ENCODE measurements at places on chromosomes 2 and 18.
A peak's percentile ranks its signal among the peaks of the same experiment; 100 is the strongest.

DNA sequence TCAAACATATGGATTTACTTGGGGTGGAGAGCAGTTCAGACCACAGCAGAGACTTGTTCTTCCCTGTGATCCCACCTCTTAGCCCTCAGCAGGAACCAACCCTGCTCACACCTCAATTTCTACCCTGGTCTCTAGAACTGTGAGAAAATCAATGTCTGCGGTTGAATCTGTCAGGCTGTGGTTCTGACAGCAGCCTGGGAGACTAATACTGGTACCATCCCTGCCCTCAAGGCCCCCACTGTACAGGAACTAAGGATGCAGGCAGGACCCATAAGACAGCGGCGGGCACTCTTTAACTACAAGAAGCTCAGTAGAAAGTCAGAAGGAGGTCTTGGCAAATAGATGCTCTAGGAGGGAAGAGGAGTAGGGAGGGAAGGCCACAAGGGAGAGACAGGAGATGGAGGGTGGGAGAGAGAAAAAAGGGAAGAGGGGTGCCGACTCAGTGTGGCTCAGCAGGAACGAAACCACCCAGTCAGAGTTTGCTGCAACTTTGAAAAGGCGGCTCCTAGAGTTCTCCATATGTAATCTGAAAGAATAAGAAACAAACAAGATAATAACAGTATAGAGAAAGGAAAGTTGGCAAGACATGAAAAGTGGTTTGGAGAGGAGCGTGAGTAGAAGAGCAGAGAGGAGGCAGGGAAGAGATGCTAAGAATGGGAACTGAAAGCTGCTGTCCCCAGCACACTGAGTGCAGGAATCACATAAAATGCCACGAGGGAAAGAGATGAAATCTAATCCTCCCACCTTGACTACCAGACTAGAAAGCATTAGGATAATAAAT lies 323.9 kb upstream of the ID2 start:
- DNase-seq: no peak

- peak; percentile 24 for DNase-seq
Measured at GRCh38 chr2:181058378-181059269, 78.2 kb downstream of the UBE2E3 start.

DNA sequence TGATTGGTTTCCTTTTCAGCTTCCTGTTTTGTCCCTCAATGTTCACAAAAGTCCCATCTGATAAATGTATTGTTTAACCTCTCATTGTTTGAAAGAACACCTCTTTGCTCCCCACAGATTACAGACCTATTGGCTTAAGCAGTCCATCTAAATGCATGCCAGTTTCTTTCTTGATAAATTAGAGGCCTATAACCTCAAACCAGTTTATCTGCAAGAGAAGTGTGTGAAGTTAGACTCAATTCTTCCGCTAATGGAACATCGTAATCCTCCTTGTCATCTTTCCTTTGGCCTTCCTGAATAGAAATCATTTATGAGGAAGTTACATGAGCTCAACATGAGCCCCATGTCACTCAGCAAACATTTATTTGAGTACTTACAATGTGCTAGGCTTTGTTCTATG lies 74.0 kb downstream of the FRZB start:
- no peak for DNase-seq

DNA sequence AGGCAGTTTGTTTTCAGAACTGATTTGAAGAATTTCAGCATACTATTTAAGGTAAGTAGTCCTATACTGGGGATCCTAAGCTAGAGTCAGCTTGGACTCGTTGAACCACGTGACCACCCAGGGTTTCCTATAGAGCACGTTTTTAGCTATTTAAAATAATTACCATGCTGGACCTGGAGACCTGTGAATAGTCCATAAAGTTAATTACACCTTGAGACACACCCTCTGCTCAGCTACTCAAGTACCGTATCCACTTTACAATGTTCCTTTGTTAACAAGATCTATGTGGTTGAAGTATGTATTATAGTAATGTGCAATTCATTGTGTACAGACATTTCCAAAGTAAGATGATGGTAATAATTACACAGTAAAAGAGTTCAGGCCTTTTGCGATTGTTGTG lies 67.6 kb downstream of the CRIM1 start:
- no peak for DNase-seq

- no peak for DNase-seq
Measured at GRCh38 chr2:31081492-31081891, 56.7 kb downstream of the GALNT14 start.

DNA sequence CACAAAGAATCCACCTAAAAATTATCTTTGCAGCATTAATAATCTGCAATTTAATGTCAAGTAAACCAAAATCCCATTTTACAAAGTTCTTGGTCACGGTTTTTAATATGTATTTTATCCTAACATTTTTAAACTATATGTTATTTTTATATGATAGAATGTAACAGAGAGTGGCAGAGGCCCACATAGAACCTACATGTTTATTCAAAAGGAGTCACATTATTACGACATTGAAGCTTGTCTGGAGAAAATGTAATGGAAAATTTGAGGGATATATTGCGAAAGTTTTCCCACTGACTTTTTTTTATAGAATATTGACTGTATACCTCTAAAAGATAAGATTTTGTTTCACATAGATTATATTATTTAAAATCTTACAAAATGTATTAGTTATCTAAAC lies 89.7 kb upstream of the COL3A1 start:
- no peak for DNase-seq

- peak; percentile 95 for DNase-seq
Measured at GRCh38 chr18:62522504-62523254, at the start of gene ZCCHC2. TSS of gene ZCCHC2 (plus strand) at chr18:62523025. CDS start at chr18:62523425, 400 bp downstream.

DNA sequence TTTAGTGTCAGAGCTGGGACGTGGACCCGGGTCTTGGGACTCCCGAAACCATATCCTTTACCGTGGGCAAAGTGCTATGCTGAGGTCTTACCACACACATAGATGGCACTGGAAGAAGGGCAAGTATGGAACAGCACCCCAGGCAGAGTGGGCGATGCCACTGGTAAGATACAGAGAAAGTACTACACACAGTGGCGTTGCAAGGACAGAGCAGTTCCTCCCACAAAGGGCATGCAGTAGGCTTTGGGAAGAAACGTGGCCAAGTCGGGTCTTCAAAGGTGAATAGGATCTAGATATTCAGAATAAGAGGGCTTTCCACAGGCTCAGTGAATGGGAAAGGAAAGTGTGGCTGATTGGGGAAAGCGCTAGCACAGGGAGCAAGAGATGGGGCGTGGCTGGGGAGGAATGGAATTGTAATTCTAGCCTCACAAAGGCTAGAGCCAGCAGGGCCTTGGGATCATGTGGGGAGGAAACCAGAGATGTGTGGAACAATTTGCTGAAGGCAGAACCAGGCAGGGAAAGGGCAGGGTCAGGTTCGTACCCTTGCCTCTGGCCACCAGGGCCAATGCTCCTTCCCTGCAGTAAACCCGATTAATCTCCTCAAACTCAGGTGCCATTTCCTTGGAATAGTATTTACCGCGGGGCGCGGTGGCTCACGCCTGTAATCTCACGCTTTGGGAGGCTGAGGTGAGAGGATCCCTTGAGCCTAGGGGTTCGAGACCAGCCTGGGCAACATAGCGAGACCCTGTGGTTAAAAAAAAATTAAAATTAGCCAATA lies 36.0 kb downstream of the PCBP1 start:
- no peak for DNase-seq

DNA sequence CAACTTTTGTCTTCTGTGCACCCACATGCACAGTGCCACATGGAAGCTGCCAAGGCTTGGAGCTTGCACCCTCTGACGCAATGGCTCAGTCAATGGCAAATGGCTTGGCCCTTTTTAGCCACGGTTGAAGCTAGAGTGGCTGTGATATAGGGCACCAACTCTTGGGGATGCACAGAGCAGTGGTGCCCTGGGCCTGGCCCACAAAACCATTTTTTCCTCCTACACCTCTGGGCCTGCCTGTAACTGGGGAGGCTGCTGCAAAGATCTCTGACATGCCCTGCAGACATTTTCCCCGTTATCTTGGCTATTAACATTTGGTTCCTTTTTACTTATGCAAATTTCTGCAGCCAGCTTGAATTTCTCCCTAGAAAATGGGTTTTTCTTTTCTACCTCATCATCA lies 74.9 kb downstream of the ZDBF2 start:
- no peak for DNase-seq

GRCh38 chr2:188902901-188903491 lies 71.2 kb upstream of the COL3A1 start:
- DNase-seq: peak; percentile 35

- DNase-seq: peak; percentile 61
Measured at GRCh38 chr2:10413991-10414451, 34.1 kb downstream of the ODC1 start.

GRCh38 chr2:216285701-216286100 lies 86.6 kb downstream of the MARCHF4 start:
- DNase-seq: no peak

DNA sequence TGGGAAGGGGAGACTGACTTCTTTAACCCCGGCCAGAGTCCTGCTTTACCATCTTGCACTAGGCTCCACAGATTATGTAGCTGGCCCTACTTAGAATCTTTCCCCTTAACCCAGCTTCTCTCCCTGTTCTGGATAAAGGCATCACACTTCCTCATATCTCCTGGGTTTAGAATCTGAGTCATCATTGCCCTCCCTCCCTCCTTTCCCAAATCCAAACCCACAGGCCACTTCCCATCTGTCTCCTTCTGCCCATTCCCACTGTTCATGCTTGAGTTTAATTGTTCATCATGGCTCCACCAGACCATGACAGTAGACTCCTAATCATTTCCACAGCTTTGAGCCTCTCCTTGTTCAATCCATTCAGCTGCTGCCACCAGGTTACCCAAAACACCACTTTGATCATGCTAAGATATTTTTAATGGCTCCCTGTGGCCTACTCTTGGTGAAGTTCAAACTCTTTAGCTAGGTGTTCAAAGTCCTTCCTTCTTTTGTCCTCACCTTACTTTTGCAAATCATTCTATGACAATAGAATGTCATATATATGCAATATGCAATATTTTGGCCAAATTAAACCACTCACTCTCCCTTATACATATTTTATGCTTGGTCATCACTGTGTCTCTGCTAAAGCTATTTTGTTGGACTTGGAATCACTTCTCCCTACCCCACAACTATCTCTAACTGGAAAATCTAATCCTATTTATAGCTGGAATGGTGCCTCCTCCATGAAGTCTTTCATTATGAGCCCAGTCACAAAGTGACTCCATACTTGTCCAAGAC lies 5.5 kb downstream of the PDE11A start:
- DNase-seq: no peak

GRCh38 chr2:861655-862354 lies 88.8 kb upstream of the SNTG2 start:
- no peak for DNase-seq

- no peak for DNase-seq
Measured at GRCh38 chr18:42442656-42443055, 487.6 kb downstream of the PIK3C3 start.

GRCh38 chr2:151899156-151899555 lies 70.9 kb upstream of the ARL5A start:
- DNase-seq: no peak

GRCh38 chr2:136286423-136286822 lies 168.5 kb upstream of the CXCR4 start:
- DNase-seq: no peak

DNA sequence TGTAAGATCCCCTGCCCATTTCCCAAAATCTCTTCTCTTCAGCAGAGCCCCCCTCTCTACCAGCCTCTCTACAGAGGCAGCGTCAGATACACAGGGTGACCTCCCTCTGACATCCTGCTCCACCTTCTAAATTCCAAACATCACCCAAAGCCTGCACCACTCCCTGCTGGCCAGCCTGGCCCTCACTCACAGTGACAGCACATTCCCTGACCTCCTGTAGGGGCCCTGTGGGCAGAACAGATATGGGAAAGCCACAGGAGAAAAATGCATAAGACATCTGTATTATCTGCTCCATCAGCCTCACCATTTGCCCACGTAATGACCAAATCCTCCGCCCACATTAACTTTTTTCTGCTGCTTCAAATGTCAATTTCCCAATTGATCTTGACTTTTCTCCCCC lies 40.6 kb downstream of the TRABD2A start:
- no peak for DNase-seq

GRCh38 chr2:85531589-85531988 lies 7.4 kb upstream of the MAT2A start:
- no peak for DNase-seq

- no peak for DNase-seq
Measured at GRCh38 chr2:238863231-238863630, 15.3 kb downstream of the TWIST2 start.

GRCh38 chr18:23825978-23826405 lies 136.7 kb downstream of the LAMA3 start:
- no peak for DNase-seq

DNA sequence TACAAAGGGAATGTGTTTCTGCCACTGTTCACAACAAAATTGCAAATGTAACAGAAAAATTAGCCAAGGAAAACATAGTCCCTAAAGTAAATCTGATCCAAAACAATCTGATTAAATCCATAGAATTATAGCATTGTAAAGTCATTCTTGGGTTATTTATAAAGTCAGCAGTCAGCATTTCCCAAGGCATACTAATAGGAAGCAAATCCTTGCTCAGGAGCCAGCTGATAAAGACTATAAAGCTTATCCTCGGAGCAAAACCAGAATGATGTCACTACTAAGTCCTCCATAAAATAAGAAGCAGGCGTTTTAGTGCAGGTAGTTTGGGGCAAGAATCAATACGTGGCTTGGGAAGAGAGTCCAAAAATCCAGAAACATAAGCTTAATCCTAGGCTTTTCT lies 67.3 kb upstream of the CSRNP3 start:
- no peak for DNase-seq

GRCh38 chr2:149167941-149168340 lies 129.4 kb downstream of the LYPD6B start:
- no peak for DNase-seq

- no peak for DNase-seq
Measured at GRCh38 chr2:218472988-218473387, 54.1 kb downstream of the VIL1 start.

- DNase-seq: no peak
Measured at GRCh38 chr2:176075481-176075880, 8.3 kb downstream of the EVX2 start.

DNA sequence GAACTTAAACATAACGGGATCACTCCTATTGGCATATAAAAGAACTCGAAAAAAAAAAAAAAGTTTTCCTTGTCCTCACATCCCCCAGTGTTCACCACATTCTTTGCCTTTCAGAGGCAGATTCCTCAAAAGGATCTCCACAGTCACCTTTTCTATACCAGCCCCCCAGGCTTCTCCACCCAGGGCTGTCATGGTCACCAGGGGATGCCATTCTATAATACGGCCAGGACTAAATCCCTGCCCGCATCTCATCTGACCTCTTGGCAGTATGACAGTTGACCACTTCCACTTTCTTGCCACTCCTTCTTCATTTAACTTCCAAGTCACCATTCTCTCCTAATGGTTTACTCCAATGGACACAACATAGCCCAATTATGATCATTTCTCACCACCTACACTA lies 29.3 kb downstream of the SOS1 start:
- DNase-seq: no peak

All from RWPE1 (cell line).